Liver (tissue), 10 donors: ENCODE measurements at places on chromosomes 3 and 15. TPM values are rescaled to one million over a fixed set of nuclear protein-coding genes. Genes with fewer than 3 reads are reported as not detected.

DNA sequence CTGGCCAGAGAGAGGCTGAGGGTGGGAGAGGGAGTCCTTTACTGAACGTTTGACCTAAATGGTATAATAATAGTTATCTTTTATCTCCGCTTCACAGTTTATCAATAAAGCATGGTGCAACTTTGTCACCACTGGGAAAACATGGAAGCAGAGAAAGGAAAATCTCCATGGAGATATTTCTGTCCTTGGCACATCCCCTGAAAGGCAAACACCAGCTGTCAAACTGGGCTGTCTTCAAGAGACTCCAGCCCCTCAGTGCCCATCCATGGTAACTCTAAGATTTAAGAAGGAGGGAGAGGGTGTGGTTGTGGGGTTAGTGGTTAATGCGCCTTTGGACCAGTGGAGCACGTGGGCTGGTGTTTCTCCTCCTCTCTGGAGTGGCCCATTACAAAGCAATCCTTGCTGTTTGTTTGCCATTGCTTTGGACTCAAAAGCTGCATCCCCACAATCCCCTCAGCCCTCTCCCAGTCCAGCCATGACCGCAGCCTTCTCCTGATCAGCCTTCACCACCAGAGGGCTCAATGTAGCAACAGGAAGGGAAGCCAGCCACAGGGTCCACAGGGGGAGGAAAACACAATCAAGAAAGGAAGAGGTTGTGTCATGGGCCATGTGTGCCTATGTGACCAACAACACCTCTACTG, 38.2 kb upstream of the FAM174B start:
- no peak for DNase-seq

DNA sequence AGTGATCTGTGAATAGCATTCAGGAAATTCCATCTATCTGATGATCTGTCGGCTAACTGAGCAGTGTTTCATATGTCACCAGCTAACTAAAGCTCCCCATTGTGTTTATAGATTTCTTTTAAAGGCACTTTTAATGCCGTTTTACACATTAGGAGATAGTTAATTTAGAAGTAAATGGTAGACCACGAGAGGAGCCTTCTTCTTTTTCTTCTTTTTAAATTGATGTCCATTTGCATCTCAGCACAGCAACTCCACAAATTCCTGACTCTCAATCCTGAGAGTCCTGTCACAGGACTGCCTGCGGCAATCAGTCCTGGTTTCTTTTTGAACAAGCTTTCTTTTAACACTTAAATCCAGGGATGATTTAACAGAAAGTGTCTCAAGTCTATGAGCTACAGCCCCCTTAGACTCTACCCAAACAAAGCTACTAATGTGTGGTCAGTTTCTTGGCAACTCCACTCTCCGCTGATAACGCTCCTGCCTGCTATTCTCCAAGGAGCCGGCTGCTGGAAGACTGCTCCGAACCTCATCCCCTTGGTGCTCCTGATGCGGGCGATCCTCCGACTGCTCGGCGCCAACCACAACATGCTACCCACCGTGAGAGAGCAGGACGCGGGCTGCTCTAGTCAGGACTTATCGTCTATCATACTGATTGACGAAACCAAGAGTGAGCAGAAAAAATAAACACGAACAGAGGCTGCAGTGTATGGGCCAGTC, 421.4 kb downstream of the MECOM start:
- no peak for DNase-seq

- no peak for DNase-seq
Measured at GRCh38 chr15:99404454-99404853, 153.2 kb downstream of the LRRC28 start.

DNA sequence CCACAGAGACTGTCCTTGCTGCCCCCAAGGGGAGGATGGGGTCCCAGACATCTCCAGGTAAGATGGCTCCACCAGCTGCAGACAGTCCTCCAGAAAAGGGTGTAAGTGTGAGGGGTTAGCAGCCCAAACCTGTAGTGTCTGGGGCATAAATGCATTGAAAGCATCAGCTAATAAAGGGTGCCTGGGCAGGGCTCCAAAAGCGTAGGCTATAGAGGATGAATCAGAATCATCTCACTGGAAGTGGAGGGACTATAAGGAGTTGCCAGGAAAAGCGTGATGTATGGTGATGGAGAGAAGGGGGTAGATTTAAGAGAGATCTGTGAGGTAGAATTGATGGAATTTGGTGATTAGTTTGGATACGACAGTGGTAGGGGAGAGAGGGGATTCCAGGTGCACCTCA, 79.9 kb upstream of the ONECUT1 start:
- DNase-seq, result no peak

DNA sequence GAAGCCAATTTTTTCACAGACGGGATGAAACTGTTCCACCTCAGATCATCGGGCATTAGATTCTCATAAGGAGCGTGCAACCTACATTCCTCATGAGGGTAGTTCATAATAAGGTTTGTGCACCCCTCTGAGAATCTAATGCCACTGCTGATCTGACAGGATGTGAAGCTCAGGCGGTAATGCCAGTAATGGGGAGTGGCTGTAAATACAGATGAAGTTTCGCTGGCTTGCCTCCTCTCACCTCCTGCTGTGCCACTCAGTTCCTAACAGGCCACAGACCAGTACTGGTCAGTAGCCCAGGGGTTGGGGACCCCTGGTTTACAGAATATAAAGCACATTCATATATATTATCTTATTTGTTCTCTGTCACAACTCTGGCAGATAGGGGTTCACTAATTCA, 2.1 kb upstream of the LIMD1 start:
- DNase-seq, result no peak

DNA sequence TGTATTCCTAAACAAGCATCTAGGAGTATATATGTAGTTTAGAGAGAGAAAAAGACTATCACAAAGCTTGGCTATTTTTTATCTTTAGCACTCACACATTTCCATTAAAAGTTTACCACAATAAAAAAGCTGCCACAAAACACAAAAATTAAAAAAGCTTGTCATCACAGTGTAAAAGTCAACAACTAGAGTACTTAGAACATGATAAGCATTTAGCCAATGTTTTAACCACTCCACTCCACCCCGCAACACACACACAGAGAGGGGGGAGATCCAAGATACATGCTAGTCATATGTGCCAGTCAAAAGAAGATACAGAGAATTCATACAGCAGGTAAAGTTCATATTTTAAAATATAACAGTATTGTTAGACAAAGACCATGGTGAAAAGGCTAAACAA, 79.7 kb downstream of the STAG1 start:
- no peak for DNase-seq

GRCh38 chr3:186160691-186161243, 51.9 kb upstream of the ETV5 start:
- DNase-seq, result no peak

GRCh38 chr3:72058493-72059081, 273.6 kb upstream of the PROK2 start:
- DNase-seq, result no peak

Gene SLC15A2
- 0.32 TPM for polyA plus RNA-seq
